GM12878 (cell line): ENCODE measurements at places on chromosomes 2 and 18.

DNA sequence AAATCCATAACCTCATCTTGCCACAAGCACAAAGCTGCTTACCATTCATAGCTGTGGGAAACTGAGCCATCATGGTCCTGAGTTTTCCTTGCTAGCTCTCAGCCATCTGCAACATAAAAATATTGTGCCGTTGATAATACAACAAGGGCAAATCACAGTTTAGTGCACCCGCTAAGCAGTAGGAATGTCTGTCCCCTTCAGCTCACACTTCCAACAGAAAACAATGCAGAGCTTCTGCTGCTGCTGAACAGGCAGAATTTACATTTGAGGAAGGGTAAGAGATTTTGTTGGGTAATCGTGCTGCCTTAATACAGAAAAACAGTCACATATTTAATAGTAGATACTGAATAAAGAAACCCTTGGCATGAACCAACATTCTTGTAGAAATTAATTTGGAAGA is 32.3 kb downstream of the ITSN2 start:
- DNase-seq, result no peak

DNA sequence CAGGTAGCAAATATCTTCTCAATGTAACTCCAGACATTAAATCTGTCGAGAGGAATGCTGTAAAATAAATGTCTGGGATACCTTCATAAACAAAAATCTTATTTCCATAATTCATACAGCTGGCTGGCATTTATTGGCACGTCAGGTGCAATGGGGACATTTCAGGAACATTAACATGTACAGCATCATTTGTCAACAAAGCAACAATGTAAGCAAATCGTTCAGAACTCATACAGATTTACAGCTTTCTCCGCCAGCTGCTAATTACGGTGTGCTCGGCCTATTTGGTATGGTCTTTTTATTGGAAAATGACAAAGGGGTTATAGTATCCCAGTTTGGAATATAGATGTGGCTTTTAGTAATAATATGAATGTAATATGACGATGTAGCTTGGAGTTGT is 464.9 kb downstream of the ARHGAP15 start:
- no peak for DNase-seq

- no peak for DNase-seq
Measured at GRCh38 chr2:130963849-130964793, 127.4 kb downstream of the ARHGEF4 start.

GRCh38 chr18:60676815-60677214 is 304.2 kb upstream of the MC4R start:
- DNase-seq, result no peak

DNA sequence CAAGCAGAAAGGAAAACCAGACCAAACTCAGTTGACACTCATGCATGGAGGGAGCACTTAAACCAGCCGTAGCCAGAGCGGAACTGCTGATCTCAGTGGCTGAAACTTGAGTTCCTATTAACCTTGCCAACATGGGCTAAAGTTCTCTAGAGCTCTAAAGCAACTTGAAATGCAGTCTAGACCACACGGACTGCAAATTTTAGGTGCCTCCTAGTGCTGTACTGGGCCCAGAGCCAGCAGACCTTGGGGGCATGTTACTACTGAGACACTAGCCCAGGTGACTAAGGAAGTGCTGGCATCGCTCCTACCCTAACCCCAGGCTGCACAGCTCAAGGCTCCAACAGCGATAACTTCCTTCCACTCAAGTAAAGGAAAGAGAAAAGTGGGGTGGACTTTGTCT is 236.5 kb downstream of the AKAIN1 start:
- DNase-seq, result no peak

DNA sequence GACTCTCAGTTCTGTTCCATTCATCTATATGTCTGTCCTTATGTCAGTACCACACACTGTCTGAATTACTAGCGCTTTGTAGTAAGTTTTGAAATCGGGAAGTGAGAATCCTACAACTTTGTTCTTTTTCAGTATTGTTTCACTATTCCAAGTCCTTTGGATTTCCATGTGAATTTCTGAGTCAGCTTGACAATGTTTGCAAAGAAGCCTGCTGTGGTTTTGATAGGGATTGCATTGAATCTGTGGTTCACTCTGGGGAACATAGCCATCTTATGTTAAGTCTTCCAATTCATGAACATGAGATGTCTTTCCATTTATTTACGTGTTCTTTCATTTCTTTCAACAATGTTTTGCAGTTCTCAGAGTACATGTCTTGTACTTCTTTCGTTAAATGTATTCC is 15.0 kb downstream of the SLC3A1 start:
- DNase-seq, result no peak

GRCh38 chr2:218392891-218393462 is 6.7 kb upstream of the CTDSP1 start:
- DNase-seq, result no peak

DNA sequence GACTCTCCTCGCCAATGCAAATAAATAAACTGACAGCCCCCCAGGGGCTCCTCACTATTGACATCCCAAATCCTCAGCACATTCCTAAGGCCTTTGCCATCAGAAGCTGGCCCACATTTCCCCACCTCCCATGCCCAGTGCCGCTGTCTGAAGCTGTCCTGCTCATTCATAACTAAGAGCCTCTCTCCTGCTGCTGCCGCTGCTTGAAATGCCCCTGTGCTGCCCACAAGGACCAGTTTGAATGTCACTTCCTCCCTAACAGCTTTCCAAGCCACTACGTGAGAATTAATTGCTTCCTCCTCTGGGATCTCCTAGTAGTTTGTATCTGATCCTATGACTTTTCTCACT is 151.6 kb upstream of the CAPN13 start:
- DNase-seq, result no peak

GRCh38 chr18:41955688-41956087 is 654 bp downstream of the PIK3C3 start:
- no peak for DNase-seq

DNA sequence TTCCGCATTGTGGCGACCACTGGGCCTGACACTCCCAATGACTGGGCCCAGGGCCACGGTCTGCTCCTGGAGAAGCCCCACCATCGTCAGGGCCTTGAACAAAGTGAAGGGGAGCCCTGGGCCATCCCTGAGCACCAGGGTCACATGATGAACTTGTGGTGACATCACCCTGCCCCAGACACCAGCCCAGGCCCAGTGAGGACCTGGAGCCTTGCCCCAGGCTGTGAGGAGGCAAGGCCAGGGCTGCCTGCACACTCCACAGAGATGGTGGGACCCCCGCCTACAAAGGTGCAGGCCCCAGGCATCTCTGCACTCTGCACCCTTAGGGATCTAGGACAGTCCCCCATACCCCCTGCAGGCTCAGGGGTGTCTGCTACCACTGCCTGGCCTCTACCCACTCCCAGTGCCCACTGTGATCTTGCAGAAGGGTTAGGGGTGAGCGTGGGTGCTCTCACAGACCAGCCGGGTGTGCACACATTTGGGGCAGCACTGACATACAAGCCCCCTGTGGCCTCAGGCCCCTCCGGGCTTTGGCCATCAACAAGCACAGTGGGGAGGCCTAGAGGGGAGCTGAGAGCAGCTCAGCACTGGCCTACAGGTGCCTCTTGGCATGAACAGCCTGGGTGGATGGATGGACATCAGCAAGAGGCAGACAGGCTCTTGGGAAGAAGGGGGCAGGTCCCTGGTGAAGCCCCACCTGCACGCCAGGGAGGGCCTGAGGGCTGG is 624.0 kb upstream of the LRRTM4 start:
- DNase-seq, result no peak

- no peak for DNase-seq
Measured at GRCh38 chr2:12066116-12066515, 319.7 kb downstream of the LPIN1 start.

- DNase-seq, result no peak
Measured at GRCh38 chr18:34848156-34848555, 138.1 kb downstream of the DTNA start.

- no peak for DNase-seq
Measured at GRCh38 chr2:101781791-101782426, 84.4 kb downstream of the MAP4K4 start.

DNA sequence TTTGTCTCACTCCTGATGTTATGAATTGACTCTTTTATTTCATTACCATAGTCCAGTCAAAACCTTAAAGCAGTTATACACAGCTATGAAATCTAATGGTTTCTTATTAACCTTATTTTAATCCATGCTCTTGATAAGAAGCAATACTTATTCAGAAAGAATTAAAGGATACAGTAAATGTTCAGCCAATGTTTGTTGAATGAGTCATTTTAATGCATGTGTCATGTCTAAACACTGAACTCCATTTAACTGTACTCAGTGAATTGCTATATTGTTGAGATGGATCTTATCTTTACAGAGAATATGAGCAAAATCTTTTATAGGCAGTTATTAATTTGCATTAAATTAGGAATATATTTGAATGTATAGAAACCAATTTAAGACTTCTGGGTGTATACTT is 135.1 kb upstream of the TFPI start:
- no peak for DNase-seq

GRCh38 chr2:56292951-56293350 is 109.2 kb downstream of the CCDC85A start:
- DNase-seq, result no peak

DNA sequence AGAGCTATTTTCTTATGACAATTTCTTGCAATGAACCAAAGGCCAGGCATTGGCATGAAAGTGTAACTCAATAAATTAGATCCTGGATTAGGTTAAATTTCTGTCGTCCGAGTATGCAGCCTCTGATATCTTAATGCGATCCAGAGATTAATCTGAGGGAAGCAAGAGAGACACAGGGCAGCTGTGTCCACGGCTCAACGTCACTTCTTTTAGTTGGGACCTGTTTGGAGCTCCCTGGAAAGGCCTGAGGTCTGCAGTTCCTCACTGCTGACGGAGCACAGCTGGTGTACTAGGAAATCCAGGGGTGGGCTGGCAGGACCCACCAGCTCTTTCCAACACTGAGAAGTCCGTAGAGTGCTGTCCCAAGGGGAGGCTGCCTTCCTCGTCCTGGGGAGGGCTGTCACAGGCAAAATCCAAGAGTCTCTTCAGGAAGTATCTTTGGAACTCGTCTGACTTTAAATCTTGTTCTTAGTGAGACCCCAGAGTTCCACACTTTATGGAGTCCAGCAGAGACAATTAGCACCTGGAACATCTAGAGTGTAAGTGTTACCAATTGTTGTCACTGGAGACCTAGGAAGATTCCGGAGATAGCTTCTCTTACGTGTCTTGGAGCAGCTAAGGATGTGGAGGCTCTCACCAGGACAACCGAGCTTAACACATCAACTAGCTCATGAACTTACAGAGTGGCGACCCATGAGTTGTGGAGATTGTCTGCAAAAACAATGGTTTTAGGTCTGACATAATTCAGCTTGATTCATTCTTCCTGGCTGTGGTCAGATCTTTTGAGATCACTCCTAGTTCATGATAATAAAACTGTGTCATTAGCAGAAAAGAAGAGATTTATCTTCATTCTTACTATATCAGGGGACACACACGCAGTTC is 173.7 kb downstream of the ACKR3 start:
- DNase-seq, result no peak

GRCh38 chr2:238515377-238515776 is 88.7 kb downstream of the ASB1 start:
- DNase-seq, result no peak

DNA sequence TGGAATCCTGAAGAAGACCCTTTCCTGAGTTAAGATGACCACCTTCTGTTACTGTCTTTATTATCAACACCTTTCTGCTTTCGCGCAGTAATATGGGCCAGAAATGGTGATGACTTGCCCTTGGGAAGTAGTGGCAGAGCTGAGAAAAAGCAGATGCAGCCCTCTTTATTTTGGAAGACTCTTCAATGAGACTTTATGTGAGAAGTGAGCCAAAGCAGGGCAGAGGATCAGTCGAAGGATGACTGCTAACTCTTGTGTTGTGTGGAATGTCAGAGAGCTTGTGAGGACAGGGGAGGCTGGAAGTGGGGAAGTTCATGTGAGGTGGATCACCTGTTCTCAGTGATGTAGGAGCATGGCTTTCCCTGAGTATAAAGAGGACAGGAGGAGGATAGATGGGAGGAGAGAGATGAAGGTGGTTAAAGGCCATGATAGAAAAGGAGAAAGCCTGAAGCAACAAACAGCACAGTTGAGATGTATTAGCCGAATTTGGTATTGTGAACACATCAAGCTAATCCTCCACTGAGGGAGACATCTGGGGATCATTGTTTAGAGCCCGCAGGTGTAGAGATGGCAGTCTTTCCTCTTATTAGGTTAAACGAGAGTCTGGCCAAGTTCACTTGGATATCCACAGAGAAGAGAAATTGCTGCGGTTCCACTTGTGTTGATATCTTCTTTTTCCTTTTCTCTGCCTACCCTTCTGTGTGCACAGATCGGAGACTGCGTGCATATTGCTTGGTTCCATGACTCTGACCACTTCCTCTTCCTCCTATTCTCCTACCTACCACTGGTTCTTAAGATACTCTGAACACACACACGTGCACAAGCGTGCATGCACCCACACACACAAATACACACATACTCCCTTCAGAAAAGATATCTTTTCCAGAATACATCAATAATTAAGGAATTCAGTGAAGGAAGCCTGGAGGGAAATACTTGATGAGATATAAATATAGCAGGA is 67.4 kb downstream of the SLC9A2 start:
- no peak for DNase-seq

GRCh38 chr2:207629553-207629952 is 4.4 kb upstream of the METTL21A start:
- DNase-seq, result no peak

- DNase-seq, result no peak
Measured at GRCh38 chr2:210252699-210253606, 27.7 kb upstream of the ACADL start.

- DNase-seq, result no peak
Measured at GRCh38 chr2:194166818-194167217, 1490.2 kb upstream of the SLC39A10 start.

DNA sequence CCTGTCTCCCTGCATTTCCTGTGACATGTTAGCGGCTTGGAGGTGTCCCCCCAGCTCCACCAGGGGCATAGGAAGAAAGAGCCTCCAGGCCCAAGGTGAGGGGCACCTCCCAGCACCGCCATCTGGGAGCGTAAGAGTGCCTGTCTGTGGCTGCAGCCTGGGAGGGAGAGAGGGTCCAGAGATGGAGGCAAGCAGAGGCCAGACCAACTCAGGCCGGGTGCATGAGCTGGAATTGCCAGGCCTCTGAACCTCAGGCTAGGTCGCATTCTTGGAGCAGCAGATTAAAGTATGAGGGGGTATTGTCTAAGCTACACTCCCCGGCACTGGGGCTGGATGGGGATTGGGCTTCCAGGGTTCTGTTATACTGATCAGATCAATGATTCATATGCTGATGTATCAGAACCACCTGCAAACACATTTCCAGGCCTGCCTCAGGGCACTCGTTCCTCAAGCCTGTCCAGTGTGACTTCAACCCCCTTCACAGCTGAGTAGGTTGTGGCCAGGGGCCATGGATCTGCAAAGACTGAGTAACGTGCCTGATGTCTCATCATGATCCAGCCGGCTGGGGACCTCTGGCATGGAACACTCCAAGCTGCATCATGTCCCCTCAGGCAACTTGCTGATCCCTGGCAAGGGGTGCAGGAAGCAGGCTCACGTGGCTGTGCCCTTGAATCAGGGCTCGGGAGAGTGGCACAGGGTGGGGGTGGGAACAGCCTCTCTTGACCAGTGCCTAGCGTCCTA is 73.2 kb downstream of the HS1BP3 start:
- no peak for DNase-seq
